ENCODE measurements at places on chromosomes 3 and 15. TPM values are rescaled to one million over a fixed set of nuclear protein-coding genes. Genes with fewer than 3 reads are reported as not detected.
A peak's percentile ranks its signal among the peaks of the same experiment; 100 is the strongest.

DNA sequence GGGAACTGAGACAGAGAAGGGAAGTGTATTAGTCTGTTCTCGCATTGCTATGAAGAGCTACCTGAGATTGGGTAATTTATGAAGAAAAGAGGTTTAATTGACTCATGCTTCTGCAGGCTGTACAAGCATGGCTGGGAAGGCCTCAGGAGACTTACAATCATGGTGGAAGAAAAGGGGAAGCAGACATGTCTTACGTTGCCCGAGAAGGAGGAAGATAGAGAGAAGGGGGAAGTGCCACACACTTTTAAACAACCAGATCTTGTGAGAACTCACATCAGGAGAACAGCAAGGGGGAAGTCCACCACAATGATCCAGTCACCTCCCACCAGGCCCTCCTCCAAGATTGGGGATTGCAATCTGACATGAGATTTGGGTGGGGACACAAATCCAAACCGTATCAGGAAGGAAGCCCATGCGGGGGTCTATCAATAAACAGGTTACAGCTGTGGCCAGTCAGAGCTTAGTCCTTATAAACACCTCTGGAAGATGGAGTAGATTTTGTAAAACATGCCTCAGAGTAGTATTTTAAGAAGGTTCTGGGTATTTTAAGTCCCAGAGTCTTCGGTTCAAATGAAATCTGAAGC lies 153.9 kb downstream of the GHSR start:
- DNase-seq = no peak

GRCh38 chr15:43800286-43801141 lies at the start of gene HYPK:
Gene HYPK, plus strand, starts transcription at chr15:43800599. Its CDS starts 24 bp downstream, at chr15:43800623.
- peak; percentile 87 for DNase-seq

- no peak for DNase-seq
Observed at GRCh38 chr3:10434144-10434937, 71.0 kb downstream of the ATP2B2 start.

DNA sequence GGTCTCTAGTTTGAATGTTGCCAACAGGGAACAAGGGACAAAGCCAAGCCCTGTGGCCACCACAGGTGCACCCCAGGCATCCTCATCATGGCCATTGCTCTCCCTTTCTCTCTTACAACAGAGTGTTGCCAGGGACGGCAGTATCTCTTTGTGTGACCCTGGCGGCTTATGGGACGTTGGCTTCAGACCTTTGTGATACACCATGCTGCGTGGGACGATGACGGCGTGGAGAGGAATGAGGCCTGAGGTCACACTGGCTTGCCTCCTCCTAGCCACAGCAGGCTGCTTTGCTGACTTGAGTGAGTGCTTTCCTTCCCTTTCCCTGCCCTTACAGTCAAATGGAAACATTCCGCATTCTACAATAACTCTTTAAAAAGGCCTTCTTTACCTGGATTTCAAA lies 38.2 kb downstream of the BOC start:
- DNase-seq = no peak

DNA sequence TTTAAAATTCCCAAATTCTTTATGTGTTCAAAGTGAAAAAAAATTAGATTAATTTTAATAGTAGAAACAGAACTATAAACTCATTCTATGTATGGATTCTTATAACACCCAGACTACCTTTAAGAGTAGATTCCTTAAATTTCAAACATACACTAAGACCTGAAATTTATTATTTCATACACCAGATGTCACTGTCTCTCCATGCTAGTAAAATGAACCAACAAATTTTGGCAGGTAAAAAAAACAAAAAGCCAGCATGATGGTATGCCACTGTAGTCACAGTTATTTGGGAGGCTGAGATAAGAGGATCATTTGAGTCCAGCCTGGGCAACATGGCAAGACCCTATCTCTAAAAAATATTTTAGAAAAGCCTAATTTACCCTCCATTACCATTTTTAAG lies 461.3 kb upstream of the NAALADL2 start:
- no peak for DNase-seq

The SLC25A20 gene
- total RNA-seq = 18.3 TPM

The SERPINI2 gene
- total RNA-seq = not detected

DNA sequence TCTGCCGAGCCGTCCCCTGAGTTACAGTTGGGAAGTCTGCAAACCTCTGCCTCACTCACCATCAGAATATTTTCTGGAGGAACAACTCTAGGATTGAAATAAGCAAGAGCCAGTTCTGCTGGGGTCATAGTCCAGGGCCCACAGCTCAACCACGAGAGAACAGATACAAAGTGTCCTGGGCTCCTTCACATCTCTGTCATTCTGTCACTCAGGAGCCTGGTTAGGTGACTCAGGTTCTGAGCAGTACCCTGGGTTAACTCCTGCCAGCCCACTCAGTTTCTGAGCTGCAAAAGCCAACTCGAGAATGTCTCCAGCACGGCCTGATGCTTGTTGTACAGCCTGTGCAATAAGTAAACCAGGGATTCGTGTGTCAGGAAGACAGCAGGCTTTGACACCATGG lies 155.7 kb downstream of the SLCO3A1 start:
- DNase-seq = no peak

DNA sequence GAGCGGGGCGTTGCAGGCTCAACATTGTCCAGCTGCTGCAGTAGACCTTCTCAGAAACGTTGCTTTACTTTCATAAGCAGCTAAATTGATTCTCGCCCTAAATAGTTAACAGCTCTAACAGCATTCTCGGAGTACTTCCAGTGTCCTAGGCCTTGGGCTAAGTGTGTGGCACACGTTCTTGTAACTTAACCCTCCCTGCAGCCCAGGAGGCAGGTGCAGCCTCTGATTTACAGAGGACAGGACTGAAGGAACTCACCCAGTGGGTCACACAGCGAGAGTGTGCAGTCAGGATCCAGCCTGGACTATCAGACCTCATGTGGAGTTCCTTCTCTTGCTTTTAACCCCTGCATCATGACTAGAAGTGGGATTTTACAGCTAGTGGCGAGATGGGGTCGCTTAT lies 312.8 kb upstream of the C2CD4B start:
- DNase-seq = no peak

The B2M gene
- total RNA-seq = 6,333 TPM

- no peak for DNase-seq
Observed at GRCh38 chr3:57949785-57950615, 58.2 kb upstream of the FLNB start.

- no peak for DNase-seq
Observed at GRCh38 chr3:10774825-10775224, 41.2 kb upstream of the SLC6A11 start.

The DAZL gene
- total RNA-seq = not detected

DNA sequence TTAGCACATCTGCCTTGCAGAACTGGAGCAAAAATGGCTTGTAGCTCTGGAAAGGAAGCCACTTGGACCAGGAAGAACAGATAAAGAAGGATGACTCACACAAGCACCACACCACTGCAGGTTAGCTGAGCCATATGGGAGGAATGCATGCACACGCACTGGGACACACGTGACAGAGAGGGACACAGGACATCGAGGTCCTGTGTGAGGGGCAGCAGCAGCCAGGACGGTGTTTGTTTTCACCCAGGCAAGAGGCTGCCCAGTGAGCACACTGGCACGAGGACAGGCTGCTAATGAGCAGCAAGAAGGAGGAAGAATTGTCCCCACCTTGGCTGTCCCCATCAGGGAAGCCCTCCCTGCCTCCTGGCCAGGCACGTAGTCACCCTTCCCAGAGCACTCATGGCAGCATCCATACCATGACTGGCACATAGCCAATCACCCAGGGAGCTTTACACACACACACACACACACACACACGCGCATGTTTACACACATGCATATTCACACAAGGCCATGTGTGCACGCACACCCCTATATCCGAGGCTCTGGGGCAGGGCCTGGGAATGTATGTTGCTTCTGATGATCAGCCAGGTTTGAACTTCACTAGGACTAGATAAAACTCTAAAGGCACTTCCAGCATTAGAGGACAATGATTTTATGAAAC lies 24.0 kb upstream of the SPTBN5 start:
- no peak for DNase-seq

Data from activated naive CD4-positive, alpha-beta T cell treated with anti-CD3 and anti-CD28 coated beads, Interleukin-2, amount 50 U/mL, for 72 hours (primary cell).